ENCODE measurements at places on chromosomes 6 and 20.
A peak's percentile ranks its signal among the peaks of the same experiment; 100 is the strongest.

DNA sequence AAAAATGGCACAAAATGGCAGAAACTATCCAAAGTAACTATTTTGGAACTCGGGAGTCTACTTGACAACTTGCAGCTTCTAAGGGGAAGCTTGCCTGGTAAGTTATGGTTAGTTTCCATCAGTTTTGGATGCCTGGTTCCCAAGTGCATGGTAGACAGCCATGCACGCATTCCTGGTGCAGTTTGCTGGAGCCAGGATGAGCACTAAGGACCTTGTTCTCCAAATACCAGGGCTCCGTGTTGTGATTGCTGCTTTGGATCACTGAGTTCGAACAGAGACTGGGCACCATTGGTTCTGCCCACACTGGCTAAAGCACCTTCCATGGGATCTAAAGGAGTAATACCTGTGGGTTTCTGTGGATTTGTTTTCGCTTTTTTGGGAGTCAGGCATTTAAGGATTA lies 103.7 kb downstream of the FAM120B start:
- no peak for DNase-seq

GRCh38 chr20:905396-905961 lies 10.7 kb downstream of the ANGPT4 start:
- no peak for DNase-seq

DNA sequence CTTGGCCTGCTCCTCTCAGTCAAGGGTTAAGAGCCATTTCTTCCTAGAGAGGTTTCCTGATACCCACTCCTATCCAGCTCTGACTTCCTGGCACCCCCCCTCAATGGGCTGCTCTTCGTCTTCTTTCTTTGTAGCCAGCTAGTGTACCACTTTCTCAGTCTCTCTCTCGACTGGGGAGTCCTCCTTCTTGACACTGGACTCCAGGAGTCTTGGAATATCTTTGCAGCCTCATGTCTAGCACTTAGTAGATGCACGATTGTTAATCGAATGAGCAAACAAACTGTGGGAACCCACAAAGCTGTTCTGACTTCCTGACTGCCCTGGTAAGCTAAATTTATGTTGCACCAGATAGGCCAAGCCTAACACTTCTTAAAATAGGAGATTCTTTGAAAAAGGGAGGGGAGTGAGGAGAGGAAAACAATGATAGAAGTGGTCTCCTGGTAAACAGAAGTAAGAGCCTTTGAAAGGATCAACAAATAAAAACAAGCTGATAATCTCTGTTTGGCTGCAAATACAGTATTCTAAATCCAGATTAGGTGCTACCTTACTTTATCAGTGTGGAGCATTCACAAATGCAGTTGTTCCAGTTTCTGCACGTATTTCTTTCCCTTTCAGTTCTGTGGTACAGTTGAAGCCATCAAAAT lies 160.1 kb upstream of the CITED2 start:
- DNase-seq: no peak

DNA sequence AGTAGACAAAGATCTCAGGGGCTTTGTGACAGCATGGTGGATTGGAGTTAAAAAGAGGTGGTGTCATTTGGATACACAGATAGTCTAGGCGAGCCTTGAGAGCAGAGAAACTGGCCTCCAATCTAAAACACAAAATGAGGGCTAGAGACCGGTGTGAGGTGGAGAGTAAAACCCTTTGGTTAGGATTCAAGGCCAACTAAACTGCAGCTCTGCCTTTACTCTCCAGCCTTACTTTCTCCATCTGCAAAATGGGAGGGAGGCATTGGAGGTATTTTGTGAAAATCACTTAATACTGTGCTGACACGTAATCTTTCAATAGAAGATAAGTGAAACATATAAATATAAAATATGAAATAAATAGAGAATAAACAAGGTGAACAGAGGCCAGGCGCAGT lies 89.1 kb upstream of the QKI start:
- DNase-seq: no peak

GRCh38 chr20:19583532-19584175 lies 174.4 kb upstream of the RIN2 start:
- peak; percentile 18 for DNase-seq
